ENCODE measurements at places on chromosomes 4 and X.

GRCh38 chrX:118824173-118824730, 628 bp downstream of the ZCCHC12 start:
- DNase-seq: no peak

DNA sequence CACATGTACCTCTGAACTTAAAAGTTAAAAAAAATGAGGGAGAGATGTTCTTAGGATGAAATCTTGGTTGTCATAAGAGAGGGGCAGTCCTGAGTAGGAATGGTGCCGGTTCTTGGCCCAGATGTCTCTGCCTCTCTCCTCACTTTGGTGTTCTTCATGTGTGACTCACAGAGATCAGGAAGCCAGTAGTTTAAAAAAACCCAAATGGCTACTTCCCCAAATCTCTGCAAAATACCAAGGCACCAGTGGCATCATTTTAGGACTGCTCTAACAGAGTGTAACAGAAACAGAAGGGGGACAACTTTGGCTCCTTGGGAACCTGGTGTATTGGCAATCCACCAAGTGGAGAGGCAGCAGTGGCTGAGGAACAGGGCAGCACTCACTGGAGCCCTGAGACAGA, 116.8 kb downstream of the SCD5 start:
- DNase-seq: no peak

DNA sequence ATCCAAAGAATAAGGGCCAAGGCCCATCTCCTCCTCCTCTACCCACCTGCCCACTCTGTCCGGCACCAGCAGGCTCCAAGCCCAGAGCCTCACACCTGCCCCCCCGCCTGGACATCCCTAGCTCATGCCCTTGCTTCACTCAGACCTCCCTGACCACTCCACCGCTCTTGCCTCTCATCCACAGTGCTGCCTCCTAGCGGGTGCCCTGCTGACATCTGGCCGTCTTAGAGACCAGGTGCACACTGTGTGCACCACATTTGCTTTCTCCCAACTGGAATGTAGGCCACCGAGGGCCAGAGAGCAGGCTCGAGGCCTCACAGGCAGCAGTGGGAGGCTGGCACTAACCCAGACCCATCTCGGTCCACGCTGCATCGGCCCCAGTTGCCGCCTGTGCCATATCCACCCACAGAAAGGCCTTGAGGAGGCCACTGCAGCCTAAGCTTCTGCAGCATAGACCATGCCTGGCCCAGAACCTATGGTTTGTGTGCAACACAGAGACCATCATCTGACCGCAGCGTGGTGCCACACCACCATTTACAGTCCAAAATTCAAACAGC, 13.5 kb downstream of the LETM1 start:
- DNase-seq: no peak

DNA sequence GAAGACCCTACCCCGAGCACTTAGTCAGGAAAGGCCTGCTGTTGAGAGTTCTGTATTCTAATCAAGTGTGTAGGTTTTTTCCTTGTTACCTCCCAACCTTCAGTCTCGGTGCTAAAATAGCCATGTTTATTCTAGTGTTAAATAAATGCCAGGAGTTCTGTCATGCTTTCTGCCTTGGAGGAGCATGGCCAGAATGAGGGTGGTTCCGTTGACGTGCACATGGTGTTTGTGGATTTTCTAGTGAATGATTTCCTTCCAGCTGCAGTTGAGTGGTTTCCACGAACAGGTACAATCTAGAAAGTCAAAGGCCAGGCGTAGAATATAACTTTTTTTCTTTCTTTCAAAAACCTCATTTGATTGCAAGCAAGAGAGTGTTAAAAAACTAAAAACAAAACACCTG, 21.0 kb downstream of the TRMT44 start:
- DNase-seq: no peak

DNA sequence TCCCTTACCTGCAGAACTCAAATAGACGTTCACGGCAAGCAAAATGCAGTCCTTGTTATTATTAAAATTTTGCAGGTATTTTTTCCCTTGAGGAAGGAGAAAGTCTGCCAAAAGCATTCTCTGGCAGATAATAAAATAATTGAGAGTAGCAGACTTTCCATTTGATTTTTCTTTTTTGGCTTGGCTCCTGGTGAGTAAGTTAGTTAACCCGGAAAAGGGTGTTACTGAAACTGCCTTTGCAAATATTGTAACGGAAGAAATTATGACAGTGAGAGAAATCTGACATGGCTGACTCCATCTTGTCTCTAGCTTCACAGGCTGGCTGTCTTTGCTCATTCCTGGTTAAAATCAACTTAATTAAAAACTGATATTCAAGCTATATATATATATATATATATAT, 100.5 kb downstream of the GPR143 start:
- DNase-seq: no peak

DNA sequence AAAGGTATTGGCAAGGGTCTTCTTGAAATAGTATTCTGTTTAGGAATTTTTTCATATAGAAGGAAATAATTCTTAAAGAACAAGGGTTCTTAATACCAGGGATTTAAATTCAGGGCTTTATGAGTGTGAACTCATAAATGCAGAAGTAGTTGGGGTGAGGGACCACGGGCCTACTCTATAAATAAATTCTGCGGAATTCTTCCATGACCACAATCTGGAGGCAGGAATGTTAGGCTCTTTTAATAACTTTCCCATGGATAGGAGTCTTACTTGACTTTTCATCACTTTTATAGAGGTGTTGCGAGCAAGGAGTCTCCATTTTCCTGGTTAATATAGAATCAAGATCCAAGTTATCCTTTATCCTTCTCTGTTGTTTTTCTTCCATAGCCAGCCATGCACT, 76.7 kb upstream of the SLC4A4 start:
- DNase-seq: no peak
